ENCODE measurements at places on chromosomes 4 and X.

GRCh38 chrX:68789966-68790365 lies 38.9 kb upstream of the EFNB1 start:
- DNase-seq: no peak

DNA sequence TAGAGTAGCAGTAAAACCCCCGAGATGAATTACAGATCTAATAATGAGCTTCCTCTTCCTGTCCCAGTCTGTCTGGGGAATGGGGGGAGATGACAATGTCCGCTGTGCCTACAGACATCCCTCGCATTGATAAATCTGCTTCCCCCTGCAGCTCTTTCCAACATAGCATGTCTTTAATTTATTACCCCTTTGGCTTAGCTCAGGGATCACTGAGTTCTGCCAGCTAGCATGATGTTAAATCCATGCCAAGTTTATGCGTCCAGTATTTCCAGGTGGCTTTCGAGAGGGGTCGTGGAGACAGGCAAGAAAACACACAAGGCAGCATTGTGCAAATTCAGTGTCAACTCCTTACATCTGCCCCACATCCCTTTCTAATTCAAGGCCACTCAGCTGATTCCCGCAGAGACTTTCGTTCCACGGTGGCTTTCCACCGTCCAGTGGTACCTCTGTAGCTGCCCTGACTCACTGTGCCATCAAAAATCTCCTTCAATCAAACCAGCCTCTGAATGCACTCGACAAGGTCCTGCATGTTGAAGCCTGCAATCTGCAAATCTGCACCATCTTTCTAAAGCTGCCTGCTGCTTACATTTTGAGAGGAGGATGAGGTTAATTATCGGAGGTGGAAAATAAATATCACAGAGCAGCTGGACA lies 75.1 kb downstream of the MXRA5 start:
- DNase-seq: no peak

DNA sequence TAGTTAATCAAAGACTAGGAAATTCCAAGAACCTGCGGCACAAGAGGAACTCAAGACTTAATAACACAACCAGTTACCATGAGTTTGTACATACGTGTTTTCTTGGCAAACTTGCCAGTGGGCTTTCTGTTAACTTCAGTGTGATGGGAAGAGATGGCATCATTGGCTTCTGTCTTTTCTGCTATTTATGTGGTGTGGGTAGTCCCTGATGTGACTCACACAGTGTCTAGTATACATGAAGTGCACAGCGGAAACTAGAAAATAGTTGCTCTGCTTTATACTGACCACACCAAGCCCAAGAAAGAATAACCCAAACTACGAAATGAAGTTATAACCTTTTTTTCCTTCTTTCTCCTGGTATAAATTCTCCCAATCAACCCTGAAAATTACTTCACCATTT lies 24.5 kb downstream of the DAPP1 start:
- DNase-seq: no peak

DNA sequence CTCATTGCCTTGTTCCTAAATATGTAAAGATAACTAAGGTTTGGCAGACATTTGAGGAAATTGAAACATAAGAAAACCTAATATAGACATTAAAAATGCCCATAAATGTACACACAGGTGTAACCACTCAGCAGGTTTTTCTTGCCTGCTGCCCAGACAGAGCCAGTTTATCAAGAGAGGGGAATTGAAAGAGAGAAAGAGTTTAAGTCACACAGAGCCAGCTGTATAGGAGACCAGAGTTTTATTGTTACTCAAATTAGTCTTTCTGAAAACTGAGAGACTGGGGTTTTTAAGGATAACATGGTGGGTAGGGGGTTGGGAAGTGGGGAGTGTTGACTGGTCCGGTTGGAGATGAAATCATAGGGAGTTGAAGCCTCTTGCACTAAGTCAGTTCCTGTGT lies 119.0 kb downstream of the CFAP299 start:
- no peak for DNase-seq

DNA sequence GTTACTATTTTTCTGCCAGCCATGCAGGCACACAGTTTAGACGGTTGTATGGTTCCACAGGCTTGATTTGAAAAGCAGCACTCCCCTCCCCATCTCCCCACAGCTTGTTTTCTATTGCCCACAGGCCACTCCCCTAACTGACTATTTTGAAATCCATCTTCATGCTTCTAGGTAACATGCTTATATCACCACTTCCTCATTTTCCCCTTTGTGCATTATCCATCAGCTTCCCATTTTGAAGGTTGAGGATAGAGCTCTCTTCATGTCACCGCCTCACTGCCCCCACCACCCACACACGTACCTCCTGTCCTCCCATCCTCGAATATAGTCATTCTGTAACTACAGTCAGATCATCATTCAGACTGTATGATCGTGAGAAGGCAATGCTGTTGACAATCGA lies 224.7 kb downstream of the MID1 start:
- DNase-seq: no peak

DNA sequence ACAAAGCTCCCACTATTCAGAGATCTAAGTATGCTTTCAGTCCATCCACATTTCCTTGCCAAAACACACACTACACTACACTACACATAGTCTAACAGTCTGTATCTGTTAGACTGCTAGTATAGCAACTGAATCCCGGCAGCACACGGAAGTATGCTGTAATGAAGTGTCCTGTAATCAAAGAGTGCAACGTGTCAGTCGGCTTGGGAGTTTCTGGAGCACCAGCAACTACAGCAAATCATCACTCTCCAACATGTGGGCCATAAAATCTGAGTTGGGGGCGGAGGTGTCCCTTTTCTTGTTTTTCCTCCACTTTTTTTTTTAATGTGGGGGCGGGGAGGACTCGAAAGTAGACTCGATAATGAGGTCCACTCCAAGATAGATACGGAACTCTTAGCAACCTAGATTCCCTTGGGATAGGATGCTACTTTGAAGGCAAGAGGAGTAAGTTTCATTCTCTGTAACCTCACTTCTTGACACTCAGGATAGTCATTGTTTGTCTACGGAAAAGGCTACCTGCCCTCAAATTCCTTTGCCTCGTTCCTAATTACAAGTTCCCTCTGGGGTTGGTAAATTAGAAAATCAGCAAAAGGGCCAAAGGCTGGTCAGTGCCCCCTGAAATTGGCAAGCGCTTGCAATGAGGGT lies 722 bp downstream of the SLC10A7 start:
- DNase-seq: peak; percentile 69

DNA sequence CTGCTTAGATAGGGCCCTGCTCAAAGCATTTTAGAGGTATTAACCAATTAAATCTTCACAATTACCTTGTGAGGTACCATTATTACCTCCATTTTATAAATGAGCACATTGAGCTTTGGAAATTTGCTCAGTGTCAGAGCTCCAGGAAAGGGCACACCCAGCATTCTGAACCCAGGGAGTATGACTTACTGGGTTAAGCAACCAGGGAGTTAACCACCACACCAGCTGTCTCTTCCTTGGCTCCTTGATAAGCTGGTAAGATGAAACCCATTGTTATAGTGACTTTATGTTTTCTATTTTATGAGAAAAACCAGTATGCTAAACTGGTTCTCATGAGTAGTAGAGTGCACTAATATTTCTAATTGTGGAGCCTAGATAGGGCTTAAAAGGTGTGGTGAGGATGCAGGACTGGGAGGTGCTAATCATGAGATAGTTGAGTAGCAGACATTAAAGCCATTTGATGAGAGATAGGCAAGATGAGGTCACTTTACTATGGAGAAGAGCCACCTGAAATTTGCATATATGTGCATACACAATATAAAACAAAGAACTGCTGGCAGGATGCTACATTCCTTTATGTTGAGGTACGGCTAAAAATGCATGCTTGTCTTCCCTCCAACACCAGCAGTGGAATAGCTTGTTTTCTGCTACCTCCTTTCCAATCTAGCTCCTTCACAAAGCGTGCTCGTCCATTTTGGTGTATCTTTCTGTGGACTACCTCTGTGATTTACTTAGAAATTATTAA lies 556.1 kb downstream of the SPRY1 start:
- no peak for DNase-seq

- DNase-seq: no peak
Observed at GRCh38 chr4:145345401-145345800, 136.3 kb upstream of the SMAD1 start.

- DNase-seq: no peak
Observed at GRCh38 chr4:102447413-102447812, 53.7 kb upstream of the NFKB1 start.

- no peak for DNase-seq
Observed at GRCh38 chrX:102154900-102155805, 624 bp downstream of the BEX5 start.

GRCh38 chr4:64130907-64131306 lies 278.3 kb downstream of the TECRL start:
- DNase-seq: peak; percentile 6

DNA sequence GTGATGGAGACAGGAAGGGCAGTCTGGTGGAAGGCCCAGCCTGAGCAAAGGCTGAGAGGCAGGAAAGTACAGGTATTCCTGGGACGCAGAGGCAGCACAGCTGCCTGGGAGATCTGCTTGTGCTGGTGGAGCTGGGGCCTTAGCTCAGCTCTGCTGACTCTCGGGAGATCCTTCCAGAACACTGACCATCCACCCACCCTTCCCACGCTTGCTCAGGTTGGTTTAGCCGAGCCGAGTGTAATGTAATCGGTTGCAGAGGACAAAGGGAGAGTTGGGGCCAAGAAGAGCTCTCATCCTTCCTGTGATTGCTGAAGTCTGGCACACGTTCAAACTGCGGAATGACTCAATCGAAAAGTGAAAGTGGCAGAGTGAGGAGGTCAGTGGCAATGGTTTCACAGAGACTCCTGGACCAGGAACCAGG lies 43.1 kb upstream of the GPR78 start:
- peak; percentile 73 for DNase-seq

DNA sequence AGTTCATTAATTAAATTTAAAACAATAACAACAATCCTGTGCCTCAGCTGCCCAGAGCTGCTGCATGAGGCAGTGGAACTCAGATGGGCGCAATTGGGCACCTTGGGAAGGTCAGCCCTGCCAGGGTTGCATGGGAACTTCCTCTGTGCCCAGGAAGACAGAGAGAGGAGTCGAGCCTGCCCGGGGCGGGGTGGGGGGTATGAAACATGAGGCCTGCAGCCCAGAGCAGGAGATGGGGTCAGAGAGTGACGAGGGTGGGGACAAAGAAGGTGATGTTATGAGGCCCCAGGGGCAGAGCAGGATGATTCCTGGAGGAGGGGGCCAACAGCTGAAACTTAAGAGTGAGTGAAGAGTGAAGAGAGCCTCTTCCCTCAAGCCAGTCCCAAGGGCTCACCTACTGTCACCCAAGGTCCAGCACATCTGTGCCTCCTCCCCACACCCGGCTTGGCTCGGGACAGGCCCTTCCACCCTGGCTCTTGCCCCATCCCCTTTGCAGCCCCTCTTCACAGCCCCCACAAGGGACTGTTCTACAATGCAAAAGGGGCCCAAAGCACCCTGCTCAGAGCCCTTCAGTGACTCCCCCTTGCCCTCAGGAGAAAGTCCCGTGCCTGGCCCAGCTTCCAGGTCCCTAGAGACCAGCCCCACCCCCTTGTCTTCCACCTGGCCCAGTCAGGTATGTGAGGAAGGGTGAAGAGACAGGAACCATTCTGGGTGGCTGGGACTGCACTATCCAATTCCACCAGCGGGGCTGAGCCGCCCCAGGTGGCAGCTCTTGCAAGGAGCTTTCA lies 31.4 kb downstream of the HMX1 start:
- no peak for DNase-seq

- no peak for DNase-seq
Observed at GRCh38 chr4:55721651-55722050, 85.6 kb upstream of the NMU start.

GRCh38 chr4:163612762-163613161 lies 118.3 kb downstream of the TMA16 start:
- no peak for DNase-seq

GRCh38 chrX:152908486-152908885 lies 10.6 kb downstream of the ZNF185 start:
- no peak for DNase-seq

DNA sequence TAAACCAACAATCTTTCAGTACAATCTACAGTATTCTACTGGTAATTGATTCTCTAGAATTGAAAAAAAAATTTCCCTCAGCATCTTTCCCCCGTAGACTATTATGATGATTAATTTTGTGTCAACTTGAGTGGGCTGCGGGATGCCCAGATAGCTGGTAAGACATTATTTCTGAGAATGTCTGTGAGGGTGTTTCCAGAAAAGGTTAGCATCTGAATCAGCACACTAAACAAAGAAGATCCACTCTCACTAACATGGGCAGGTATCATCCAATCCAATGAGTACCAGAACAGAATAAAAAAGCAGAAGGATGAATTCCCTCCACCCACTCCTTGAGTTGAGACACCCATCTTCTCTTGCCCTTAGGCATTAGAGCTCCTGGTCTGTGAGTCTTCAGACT lies 186.1 kb upstream of the MAB21L2 start:
- no peak for DNase-seq

GRCh38 chr4:53161787-53162433 lies 204.0 kb downstream of the SCFD2 start:
- DNase-seq: no peak

- no peak for DNase-seq
Observed at GRCh38 chr4:97016186-97016907, 1126.9 kb downstream of the STPG2 start.

GRCh38 chr4:48017108-48017571 lies 568 bp downstream of the NIPAL1 start:
- peak; percentile 91 for DNase-seq

- no peak for DNase-seq
Observed at GRCh38 chr4:26758899-26759298, 101.7 kb upstream of the STIM2 start.

DNA sequence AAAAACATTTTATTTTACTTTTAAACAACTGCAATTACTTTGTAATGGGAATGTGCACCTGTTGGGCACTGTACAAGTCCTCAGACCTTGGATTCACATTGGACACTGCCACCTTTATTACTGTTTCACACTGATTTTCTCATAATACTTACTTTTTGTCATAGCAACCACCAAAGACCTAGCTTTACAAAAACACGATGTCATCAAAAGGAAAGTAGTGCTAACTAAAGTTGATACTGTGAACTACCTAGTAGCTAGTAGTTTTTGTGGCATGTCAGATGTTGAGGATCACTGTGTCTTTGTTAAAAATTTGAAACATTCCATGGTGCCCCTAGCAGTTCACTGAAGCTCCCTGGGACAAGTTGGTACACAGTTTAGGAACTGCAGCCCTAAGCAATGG lies 62.9 kb upstream of the HOPX start:
- DNase-seq: no peak

- DNase-seq: no peak
Observed at GRCh38 chr4:8748236-8748575, 123.4 kb downstream of the HMX1 start.

- DNase-seq: no peak
Observed at GRCh38 chrX:14832151-14832550, 40.7 kb downstream of the FANCB start.
